Stimulated activated effector memory CD8-positive, alpha-beta T cell treated with anti-CD3 and anti-CD28 coated beads, Interleukin-12 subunit alpha, Interleukin-12 subunit beta, amount 100 ng/mL, for 72 hours (primary cell): ENCODE measurements at places on chromosomes 1 and 21.

DNA sequence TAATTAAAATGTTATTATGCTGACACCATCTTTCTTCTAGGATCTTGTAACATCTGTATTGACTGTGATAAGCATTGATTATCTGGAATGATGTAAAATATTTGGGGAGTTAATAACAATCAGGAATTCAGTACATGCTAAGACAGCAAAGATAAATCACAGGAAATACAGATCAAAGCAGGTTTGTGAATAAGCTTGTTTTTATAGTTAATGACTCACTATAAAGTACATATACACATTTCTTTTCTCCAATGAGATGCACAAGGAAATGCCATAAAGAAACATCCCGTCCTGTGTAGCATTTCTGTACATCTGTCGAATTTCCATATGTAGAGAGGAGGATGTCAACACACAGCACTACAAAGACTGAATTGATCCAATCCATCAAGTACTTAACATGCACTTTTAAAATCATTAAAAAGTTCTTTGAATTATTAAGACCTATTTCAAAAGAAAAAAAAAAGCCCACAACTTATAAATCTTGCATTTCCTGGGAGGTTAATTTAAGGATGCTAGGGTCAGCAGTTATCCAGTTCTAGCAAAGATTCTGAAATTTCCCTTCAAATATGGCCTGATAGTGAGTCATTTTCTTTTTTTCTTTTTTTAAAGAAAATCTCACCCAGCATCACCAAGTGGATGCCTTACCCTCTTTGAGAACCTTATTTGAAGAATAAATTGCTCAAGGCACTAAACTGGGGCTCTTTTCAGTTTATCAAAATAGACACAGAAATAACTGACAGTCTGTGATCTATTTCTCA lies 243.2 kb upstream of the NR5A2 start:
- DNase-seq, result no peak

GRCh38 chr1:209587789-209588188 lies 4.3 kb downstream of the CAMK1G start:
- DNase-seq, result no peak

DNA sequence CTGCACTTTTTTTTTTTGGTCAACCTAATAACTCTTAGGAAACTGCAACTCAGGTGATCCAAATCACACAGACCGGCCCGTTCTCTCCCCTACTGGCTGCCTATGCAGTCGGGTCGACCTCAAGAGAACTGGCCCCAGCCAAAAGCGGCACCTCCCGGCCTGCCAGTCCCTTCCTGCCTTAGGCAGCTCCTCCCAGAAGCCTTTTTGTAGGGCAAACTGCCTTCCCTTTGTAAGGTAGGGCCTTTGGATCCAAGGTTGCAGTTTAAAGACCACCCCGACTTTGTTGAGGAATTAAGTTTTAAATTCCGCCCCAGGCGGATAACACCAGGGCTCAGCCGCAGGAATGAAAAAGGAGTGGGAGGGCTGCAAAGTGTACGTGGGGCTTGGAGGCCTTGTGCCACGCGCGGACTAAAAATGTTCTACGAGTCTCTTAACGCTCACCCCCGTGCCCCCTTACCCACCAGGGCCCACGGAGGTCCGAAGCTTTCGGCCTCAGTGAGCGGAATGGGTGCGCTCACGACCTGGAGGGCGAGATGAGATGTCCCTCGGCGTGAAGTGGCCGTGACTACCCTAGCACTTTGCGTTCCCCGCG lies 642 bp upstream of the ST3GAL3 start:
- peak; percentile 64 for DNase-seq

DNA sequence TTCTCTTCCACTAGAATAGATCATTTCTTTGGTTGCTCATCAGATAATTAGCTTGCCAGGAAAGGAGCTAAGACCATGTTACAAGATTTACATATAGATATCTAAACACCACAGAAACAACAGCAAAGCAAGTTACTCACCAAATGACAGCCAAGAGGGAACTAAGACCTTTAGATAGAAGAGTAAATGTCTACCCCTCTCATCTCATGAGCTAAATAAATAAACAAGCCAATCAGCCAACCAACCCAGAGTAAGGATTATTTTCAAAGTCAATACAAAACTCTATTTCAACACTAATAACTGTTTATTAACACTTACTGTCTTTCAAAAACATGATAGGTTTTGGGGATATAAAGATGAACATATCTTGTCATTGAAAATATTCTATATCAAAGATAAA lies 474.7 kb downstream of the LMO4 start:
- DNase-seq, result no peak

DNA sequence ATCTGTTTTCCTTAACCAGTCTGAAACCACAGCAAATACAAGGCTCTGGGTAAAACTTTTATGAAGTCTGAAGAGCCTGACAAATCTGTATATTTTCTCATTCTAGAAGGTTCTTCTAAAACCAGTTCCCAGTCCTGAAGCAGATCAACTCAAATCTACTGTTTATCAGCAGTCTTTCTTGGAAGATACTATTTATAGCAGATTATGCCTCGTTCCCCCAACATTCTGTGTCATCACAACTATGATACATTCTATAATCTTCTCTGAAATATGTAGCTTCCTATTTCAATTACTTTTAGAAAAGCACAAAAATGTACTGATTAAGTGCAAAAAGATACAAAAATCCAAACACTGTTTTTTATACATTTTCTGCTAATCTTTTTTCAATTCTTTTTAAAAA lies 67.5 kb downstream of the NIBAN1 start:
- no peak for DNase-seq

DNA sequence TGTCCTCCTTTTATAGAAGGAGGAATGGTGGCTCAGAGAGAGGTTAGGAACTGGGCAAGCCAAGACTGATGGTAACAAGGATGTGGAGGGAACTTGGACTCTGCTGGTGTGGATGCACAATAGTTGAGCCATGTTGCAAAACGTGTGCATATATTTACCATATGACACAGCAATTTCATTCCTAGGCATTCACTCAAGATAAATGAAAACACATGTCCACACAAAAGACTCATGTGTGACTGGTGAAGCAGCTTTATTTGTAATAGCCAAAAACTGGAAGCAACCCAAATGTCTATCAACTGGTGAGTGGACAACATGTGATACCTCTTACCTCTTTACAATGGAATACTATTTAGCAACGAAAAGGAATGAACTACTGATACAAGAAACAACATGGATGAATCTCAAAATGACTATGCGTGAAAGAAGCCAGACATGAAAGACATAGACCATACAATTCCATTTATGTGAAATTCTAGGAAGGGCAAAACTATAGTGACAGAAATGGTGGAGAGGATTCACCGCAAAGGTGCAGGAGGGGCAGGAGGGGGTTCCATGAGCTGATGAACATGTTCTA lies 36.2 kb downstream of the CAMK2N1 start:
- DNase-seq, result no peak

DNA sequence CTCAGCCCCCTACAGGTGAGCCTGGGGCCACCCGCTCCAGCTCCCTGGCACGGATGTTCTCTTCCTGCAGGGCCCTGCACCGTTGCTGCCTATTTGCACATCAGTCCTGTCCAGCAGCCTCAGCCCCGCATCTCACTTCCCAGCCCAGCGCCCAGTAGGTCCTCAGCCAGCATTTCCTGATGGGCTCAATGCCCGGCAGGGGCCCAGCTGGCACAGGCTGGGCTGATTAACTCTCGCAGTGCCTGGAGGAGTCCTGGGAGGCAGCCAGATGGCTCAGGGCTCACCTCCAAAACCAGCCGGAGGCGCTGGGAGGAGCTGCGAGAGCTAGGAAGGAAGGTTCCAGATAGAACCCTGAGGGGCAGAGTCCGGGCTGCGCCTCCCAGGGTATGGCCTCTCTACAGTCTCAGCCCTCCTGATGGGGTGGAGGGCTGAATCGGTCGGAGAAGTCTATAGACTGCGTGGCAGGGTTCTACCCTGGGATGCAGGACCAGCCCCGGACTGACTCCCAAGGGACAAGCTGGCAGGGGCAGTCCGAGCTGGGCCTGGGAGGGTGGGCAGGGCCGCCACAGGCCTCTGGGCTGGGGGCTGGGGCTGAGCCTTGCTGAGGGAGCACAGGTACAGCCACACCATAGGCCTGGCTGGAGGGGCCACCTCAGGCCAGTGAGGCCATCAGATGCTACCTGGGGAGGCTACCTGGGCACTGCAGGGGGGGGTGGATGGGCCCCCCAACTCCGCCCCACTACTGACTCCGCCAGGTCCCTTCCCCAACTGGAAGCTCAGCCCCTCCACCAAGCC lies 19.2 kb upstream of the CLSTN1 start:
- no peak for DNase-seq

DNA sequence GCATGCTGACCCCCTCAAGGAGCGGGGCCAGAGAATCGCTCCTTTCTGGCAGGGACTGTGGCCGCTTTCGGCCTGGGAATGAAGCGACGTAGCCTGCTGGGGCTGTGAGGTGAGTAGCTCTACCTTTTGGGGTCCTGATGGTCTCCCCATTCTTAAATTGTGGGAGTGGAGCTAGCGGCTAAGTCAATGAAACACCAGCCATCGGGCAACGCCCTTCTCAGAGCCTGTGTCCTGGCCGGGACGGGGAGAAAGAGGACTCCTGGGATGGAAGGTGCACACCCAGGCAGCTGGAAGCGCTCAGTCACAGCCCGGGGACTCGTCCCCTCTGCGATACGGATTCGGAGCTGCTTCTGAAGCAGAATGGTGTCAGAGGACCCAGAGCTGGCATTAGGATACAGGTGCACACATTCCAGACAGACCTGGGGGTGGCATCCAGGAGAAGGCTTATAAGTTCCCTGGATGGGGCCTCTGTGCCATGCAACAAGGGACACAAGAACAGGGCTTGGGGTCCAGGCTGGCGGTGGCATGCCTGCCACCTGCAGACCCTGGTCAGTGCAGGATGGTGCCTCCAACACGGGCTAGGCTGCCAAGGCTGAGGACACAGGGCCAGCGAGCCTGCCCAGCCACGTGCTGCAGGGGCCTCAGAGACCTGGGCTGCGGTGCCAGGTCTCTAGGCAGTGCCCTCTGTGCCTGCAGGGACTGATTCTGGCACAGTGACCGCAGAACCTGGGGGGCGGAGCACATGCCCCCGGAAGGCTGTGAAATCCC lies 945 bp upstream of the WNT9A start:
- DNase-seq, result no peak
